ENCODE measurements at places on chromosomes 11 and 22.

DNA sequence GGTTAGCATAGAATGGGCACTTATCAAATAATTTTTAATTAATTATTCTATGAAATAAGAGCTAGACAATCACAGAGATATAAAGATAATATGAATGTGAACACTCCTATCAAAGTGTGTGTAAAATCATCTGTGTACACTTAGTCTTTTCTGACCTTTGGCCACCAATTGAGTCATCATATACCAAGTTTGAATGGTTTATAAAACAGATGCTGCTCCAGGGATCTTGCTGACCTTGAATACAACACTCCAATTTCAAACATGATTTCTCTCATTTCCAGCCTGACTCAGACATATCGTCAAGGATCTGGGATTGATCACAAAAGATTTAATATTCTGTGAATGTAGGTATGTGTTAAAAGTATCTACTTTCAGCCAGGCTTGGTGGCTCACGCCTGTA lies 2.9 kb upstream of the OR51V1 start:
- no peak for DNase-seq
- no peaks in the 10 kb centered on the region for H3K4me1 ChIP-seq
- no peak overlapping the region for H3K4me3 ChIP-seq
- no peaks in the 10 kb centered on the region for H3K27me3 ChIP-seq

- H3K36me3 ChIP-seq = peaks cover 3% of the 10 kb centered on the region
- peaks cover 38% of the 10 kb centered on the region for H3K27me3 ChIP-seq
- H3K4me3 ChIP-seq = no peak overlapping the region
- H3K4me1 ChIP-seq = peaks cover 7% of the 10 kb centered on the region
Observed at GRCh38 chr11:9060700-9061111, 30.7 kb downstream of the SCUBE2 start.

DNA sequence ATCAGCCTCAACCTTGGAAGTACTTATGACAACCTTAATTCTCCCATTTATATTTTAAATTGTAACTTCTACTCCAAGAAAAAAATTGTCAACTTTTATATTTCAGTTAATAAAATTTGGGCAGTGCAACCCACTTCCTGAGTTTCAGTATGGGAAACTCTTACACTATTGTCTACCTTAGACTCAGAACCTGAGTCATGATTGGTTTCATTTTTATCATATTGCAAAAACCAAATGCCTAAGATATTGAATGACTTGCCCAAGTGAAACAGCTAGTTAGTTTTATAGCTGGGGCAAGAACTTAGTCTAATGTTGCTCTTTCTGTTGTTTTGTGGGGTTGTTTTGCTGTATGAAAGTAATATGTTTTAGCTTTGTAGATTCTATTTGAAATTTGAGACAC lies 334.0 kb upstream of the ARHGAP42 start:
- no peaks in the 10 kb centered on the region for H3K4me1 ChIP-seq
- no peaks in the 10 kb centered on the region for H3K36me3 ChIP-seq
- no peak overlapping the region for H3K27ac ChIP-seq
- no peak for DNase-seq

DNA sequence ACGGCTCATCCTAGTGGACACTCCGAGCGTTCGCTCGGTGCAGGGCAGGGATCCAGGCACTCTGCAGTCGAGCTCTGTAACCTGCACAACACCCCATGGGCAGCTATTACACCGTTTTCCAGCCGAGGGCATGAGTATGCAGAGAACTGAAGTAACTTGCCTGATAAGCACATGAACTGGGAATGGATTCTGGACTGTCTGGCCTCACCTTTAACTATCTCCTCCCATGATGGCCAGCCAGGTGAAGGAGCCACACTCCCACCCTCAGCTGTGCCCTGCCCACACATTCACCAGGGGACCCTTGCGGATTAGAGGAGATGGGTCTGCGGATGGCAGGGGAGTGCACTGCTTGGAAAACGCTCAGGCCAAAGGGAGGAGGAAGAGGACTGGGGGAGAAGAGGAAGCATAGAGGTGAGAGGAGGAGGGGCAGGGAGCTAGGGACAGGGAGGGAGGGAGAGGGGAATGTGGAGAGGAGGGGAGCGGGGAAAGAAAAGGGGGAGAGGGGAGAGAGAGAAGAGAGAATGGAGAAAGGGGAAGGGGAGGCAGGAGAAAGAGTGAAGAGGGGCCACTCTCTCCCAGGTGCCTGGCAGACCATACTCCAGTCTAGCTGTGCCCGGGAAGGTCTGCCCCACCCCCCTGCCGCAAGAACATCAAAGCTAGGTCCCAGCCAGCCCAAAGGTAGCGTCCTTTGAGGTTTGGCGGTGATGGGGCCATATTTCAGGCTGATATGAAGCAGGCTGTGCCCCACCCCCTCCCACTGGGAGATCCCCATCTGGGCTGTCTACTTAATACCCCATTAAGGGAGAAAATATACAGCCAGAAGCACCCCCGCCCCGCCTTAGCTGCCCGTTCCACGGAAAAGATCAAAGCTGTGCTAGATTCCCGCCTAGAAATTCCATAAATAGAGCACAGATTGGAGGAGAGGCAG lies 33.2 kb upstream of the TCF20 start:
- H3K4me1 ChIP-seq = peaks cover 37% of the 10 kb centered on the region
- H3K27me3 ChIP-seq = peaks cover 8% of the 10 kb centered on the region
- peaks cover 3% of the 10 kb centered on the region for H3K36me3 ChIP-seq
- DNase-seq = no peak
- no peak overlapping the region for H3K27ac ChIP-seq

DNA sequence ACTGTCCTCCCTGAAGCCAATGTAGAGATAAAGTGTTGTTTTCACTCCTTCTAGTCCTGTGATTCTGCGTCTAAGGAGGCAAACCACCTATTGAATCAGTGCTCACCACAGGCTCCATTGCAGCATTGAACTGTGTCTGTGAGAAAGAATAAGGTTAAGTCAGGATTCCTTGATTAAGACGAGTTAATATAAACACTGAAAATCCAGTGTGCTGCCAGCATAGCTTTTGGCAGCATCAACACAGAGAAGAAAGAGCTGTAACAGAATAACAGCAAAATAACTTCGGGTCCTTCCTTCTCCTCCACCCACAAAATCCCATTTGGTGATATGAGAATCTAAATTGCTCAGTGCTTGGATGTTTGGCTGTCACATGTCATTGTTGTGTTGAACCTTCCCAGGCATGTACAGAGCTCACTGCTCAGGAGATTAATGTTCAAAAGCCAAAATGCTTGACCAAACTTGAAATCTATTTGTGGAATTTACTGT lies 185.2 kb upstream of the DDI1 start:
- no peak for DNase-seq
- H3K27me3 ChIP-seq = peaks cover 6% of the 10 kb centered on the region
- H3K36me3 ChIP-seq = no peaks in the 10 kb centered on the region
- no peak overlapping the region for H3K4me3 ChIP-seq

DNA sequence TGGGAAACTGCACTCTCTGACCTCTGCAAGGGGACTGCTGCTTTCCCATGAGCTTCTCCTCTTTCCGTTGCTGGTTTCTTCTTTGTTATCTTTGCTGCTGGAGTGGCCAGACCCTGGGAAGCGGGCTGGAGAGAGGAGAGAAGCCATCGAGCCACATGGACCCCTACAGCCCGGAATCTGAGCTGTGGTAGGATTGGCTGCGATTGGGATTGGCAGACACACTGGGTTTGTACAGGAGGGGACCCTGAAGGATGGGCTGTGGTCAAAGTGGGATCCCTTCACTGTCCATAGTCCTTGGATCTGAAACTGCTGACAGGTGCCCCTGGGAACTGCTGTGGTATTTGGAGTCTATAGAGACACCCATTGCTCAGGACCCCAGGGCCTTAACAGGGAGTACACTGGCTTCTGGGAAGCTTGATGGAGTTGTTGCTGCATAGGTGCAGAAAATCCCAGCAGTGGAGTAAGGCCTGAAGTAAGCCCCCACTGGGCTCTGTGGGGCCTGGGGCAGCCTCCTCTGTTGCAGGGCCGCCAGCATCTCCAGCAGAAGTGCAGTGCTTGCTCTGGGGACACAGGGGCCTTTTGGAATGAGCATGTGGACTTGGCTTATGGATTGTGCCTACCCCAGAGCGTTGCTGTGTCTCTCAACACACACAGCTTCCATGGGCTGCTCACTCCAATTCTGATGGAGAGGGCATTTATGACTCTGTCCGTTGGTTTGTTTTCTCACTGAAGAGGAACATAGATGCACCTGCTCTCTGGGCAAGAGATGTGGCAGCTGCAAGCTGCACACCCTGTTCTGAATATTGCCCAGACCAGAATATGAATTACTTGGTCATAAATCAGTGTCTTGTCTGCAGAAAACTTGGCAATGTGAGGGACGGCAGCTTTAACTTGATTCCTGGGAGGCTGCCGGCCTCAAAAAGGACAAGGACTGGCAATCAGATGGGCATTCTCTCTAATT lies 32.0 kb downstream of the BCR start:
- no peak for DNase-seq
- no peaks in the 10 kb centered on the region for H3K27me3 ChIP-seq
- no peak overlapping the region for H3K4me3 ChIP-seq
- H3K4me1 ChIP-seq = peaks cover 46% of the 10 kb centered on the region
- H3K36me3 ChIP-seq = peaks cover 21% of the 10 kb centered on the region

DNA sequence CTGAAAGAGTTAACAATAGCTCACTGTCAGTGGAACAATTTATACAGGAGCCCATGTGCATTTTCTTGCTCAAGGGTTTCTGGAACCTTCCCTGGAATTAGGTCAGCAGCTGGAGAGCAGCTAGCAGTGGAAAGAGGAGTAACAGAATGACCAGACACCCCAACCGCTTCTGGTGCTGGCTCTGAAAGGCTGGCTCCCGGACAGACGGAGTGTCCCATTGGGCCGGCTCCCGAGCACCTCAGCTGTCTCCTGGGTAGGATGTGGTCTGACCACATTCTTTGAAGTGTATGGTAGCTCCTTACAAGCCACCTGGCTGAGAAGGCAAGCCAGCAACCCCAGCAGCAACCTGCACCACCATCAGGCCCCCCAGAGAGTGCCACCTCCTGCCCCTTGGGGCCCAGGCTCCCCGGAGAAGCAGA lies 44.7 kb downstream of the ABTB2 start:
- no peak overlapping the region for H3K27ac ChIP-seq
- H3K4me1 ChIP-seq = no peaks in the 10 kb centered on the region
- DNase-seq = no peak
- H3K4me3 ChIP-seq = no peak overlapping the region

GRCh38 chr11:117869604-117870003 lies 6.9 kb downstream of the FXYD6 start:
- peaks cover 64% of the 10 kb centered on the region for H3K27me3 ChIP-seq
- no peak for DNase-seq
- no peak overlapping the region for H3K27ac ChIP-seq
- no peak overlapping the region for H3K4me3 ChIP-seq
- H3K36me3 ChIP-seq = no peaks in the 10 kb centered on the region

DNA sequence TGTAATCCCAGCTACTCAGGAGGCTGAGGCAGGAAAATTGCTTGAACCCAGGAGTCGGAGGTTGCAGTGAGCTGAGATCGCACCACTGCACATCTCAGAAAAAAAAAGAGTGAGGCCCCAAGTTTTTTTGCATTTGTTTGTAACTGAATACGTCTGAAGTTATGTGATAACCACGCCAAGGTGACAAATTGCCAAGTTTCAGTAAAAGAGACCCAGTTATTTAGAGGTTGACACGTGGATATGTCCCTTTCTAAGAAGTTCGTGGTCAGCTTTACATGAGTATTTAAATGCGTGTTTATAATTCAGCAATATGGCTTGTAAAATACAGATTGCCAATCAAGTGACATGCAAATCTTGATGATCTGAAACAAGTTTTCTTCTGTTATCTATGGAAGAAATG lies 8.0 kb downstream of the PPARA start:
- DNase-seq = no peak
- H3K4me1 ChIP-seq = peaks cover 2% of the 10 kb centered on the region
- H3K27me3 ChIP-seq = no peaks in the 10 kb centered on the region
- peaks cover 22% of the 10 kb centered on the region for H3K36me3 ChIP-seq

- H3K4me1 ChIP-seq = no peaks in the 10 kb centered on the region
- no peak for DNase-seq
- H3K36me3 ChIP-seq = peaks cover 2% of the 10 kb centered on the region
- H3K27ac ChIP-seq = no peak overlapping the region
- peaks cover 46% of the 10 kb centered on the region for H3K27me3 ChIP-seq
Observed at GRCh38 chr11:70097783-70098563, 19.9 kb downstream of the ANO1 start.

GRCh38 chr22:31142285-31142684 lies 2.0 kb upstream of the PLA2G3 start:
- no peaks in the 10 kb centered on the region for H3K4me1 ChIP-seq
- no peak overlapping the region for H3K4me3 ChIP-seq
- no peak for DNase-seq
- no peak overlapping the region for H3K27ac ChIP-seq
- H3K36me3 ChIP-seq = no peaks in the 10 kb centered on the region

DNA sequence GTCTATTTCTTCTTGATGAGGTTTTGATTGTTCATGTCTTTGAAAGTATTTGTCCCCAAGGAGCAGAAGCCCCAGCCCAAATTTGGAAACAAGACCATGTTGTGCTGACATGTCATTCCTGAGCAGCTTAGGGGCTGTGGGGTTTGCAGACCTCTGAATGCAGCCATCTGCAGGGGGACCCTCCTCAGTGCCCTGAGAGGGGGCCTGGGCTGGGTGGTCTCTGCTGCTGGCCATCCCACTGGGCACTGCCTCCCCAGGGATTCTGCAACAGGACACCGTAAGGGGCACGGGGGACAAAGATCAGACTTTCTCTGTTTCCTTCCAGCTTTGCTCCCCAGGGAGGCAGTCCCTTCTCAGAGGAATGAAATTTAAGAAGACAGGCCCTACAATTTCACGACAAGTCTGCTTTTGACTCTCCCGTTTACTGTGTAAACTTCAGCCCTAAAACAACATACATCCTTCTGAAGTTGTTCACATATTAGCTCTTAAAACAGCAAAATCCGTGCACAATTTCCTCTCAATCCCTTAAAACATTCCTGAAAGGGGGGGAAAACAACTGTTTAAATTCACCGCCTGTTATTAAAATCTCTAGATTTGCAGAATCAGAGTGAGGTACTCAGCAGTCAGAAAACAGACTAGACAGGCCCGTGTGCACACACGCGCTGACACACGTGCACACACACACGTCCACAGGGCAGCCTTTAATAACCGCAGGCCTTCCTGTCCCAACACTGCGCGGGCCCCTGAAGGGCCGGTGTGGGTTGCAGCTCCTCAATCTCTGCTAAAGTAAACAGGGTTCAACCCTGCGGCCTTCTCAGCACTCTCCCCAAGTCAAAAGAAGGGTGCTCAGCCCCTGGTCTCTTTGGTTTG lies 109.8 kb downstream of the KCNQ1 start:
- H3K4me3 ChIP-seq = no peak overlapping the region
- H3K27ac ChIP-seq = no peak overlapping the region
- no peak for DNase-seq
- peaks cover 13% of the 10 kb centered on the region for H3K27me3 ChIP-seq
- no peaks in the 10 kb centered on the region for H3K36me3 ChIP-seq
- H3K4me1 ChIP-seq = no peaks in the 10 kb centered on the region

DNA sequence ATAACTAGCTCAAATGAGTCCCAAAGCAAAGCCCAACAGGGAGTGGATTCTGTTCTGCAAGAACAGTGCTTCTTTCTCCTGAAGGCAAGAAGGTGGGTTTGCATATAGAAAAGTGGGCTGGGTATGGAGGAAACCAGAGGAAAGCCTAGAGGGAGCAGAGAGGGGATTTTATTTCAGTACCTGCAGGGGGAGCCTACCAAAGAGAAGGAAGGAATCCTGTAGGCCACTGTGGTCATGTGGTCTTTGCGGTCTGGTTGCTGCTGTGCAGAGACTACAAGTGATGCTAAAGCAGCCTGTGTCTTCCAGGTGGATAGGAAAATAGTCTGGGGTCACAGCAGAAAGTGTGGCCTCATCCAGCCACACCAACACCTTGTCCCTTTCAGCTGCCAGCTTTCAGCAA lies 33.2 kb upstream of the ZBTB16 start:
- H3K27me3 ChIP-seq = peaks cover 32% of the 10 kb centered on the region
- peak; percentile 12 for DNase-seq
- H3K27ac ChIP-seq = no peak overlapping the region
